ENCODE measurements at places on chromosomes 16 and 17. TPM values are rescaled to one million over a fixed set of nuclear protein-coding genes. Genes with fewer than 3 reads are reported as not detected.

The XAF1 gene
- 5.8 TPM for total RNA-seq

The CX3CL1 gene
- not detected for total RNA-seq

The HBA1 gene
- not detected for total RNA-seq

DNA sequence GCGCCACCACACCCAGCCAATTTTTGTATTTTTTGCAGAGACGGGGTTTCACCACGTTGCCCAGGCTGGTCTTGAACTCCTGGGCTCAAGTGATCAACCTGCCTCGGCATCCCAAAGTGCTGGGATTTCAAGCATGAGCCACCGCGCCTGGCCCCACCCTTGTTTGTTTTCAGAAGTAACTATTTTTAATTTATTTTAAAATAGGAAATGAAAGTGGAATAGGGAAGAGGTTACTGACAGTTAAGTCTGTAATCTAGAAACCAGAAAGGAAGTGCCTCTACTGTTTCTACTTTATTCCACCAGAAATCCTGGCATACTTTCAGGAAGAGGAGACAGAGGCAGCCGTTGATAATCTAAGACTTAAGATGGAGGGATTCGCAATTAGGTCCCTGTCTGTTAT is 225.6 kb downstream of the TANC2 start:
- no peak for DNase-seq

- DNase-seq: no peak
Observed at GRCh38 chr16:85611194-85611443, 2.0 kb upstream of the GSE1 start.

GRCh38 chr17:16923097-16923903 is 48.6 kb downstream of the TNFRSF13B start:
- DNase-seq: no peak

DNA sequence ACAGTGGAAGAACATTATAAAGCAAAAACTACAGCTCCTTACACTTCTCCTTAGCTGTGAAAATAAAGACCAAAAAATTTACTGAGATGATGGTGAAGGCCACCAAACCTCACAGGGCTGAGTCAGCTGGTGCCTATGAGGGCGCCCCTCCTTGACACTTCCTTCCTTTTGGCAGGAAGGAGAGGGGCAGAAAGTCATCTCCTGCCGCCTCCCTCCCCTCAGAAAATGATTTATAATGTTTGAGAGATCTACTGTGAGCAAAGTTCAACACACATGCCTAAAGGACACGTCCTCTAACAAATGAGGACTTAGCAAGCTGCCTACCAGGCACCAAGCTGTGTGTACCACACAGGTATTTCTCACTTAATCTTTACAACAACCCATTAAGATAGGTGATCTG is 245.7 kb downstream of the PRKCA start:
- peak; percentile 7 for DNase-seq

DNA sequence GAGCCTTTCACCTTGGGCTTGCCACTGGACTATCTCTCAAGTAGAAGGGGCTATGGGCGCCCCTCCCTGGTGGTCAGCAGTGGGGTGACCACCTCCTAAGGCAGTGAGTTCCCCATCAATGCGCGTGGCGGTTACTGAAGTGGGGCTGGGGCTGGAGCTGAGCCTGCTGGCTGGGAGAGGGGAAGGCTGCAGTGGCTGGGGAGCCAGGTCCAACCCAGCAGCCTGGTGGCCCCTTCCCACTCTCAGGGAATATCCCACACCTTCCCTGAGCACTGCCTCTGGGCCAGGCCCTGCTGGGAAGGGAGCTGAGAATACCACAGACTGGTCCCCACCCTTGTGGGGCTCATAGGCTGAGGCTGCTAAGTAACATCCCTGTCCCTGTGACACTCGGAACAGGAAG is 19.8 kb upstream of the MPRIP start:
- peak; percentile 30 for DNase-seq
